ENCODE measurements at places on chromosomes 2 and 18.

DNA sequence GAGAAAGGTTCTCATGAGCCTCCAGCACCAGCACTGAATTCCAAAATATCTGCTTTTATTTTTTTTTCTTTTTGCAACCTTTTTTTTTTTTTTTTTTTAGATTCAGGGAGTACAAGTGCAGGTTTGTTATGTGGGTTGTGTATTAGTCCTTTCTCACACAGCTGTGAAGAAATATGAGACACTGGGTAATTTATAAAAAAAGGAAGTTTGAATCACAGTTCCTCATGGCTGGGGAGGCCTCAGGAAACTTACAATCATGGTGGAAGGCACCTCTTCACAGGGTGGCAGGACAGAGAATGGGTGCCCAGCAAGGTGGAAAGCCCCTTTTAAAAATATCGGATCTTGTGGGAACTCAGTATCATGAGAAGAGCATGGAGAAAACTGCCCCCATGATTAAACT lies 7.9 kb upstream of the TMX3 start:
- DNase-seq: no peak

DNA sequence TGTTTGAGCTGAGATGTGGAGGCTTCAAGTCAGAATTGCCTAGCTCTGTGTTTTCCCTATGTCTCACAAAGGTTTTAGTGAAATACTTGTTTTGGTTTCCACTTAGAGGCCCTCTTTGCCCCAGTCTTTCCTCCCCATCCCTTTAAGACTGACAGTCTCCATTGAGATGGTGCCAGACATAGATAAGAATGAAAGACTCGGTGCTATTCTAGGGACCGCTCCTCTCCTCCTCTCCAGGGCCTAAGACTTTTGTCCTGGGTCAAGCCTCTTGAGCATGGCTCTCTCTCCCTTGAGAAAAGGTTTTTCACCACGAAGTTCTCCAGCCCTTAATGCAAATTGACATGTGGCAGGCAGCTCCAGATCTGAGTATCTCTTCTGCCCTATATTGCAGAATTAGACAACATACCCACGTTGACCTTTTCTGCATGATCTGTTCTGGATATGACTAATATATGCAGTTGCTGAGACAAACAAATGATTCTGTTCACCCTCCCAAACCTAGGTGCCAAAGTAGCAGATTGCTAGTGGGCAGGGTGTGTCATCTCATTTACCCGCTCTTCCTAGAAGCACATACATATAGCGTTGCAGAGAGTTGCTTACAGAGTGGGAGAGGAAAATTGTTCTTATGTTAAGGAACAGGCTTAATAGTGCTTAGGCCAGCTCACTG lies 47.5 kb upstream of the ACSL3 start:
- DNase-seq: no peak

DNA sequence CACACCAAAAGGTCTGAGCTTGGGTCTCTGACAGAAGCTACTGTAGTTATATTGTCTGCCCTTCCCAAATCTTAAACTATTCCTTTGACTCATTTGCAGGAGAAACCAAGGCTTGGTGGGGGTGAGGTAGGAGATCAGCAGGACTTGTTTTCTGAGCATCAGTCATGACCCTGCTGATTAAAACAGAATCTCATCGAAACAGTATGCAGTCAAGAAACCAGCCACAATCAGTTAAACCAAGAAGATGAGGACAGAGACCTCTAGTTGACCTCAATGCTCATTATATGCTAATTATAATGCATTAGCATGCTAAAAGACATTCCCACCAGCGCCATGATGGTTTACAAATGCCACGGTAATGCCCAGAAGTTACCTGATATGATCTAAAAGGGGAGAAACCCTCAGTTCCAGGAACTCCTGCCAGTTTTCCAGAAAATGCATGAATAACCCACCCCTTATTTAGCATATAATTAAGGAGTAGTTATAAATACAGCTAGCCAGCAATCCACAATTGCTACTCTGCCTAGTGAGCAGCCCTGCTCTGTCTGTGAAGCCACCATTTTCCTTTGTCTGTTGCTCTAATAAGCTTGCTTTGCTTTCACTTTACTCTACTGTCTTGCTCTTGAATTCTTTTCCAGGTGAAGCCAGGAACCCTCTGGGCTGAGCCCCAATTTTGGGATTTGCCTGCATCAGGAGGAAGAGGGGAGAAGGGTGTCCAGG lies 26.7 kb downstream of the DSC3 start:
- DNase-seq: no peak

DNA sequence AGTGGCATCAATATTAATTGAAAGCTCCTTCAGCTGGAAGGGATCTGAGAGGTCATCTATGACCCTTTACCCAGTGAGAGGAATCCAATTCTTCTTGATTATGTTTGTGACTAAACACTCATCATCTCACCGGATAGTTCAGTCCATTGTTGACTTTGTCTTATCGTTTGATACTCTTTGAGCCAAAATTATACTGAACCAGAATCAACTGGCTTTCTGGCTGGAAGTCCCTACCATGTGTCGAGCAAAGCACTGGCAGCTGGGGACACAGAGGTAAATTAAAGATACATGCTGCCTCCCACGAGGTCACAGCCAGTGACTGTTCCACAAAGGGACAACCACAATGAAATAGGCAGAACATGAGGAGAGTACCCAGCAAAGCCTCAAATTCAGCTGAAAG lies 91.4 kb upstream of the FHL2 start:
- no peak for DNase-seq

DNA sequence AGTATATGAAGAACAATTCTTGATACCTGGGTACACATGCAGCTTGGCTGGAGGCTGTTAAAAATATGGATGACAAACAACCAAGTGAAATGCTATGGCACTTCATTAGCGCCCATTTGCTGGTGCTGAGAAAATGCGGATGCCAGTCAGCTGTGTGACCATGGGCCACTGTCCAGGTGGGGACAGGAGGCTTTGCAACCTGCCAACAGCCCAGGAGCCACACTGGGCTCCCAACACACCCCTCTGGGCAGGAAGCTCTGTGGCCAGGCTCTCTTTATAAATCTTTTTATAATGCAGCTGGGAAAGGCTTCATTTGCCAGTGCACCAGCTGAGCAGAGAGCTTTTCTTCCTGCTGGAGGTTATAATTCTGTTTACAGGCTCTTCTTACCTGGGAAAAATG lies 19.9 kb downstream of the RNF144A start:
- no peak for DNase-seq

DNA sequence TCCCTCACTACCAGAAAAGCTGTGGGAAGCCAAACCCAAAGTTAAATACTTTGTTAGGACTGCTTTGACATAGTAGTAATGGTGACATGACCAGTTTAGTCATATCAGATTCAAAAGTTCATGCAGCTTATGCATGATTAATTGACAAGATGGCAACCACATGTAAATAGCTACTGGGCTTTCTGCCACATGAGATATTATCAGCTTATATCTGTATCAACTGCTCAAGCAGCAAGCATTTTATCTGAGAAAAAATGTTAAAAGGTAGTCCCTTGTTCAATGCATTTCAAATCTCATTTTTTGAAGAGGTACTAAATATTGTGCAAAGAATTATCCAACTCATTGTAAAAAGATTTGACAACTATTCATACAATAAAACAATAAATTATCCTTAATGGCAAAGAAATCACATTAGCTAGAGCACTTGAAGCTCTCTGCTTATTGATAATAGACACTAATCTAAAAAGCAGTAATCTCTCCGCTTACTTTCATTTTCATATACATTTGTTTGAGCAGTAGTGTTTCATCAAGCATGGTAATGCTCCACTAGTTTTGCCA lies 993.6 kb upstream of the NXPH2 start:
- DNase-seq: no peak

GRCh38 chr2:219537657-219538488 lies 5.7 kb downstream of the CHPF start:
- no peak for DNase-seq

DNA sequence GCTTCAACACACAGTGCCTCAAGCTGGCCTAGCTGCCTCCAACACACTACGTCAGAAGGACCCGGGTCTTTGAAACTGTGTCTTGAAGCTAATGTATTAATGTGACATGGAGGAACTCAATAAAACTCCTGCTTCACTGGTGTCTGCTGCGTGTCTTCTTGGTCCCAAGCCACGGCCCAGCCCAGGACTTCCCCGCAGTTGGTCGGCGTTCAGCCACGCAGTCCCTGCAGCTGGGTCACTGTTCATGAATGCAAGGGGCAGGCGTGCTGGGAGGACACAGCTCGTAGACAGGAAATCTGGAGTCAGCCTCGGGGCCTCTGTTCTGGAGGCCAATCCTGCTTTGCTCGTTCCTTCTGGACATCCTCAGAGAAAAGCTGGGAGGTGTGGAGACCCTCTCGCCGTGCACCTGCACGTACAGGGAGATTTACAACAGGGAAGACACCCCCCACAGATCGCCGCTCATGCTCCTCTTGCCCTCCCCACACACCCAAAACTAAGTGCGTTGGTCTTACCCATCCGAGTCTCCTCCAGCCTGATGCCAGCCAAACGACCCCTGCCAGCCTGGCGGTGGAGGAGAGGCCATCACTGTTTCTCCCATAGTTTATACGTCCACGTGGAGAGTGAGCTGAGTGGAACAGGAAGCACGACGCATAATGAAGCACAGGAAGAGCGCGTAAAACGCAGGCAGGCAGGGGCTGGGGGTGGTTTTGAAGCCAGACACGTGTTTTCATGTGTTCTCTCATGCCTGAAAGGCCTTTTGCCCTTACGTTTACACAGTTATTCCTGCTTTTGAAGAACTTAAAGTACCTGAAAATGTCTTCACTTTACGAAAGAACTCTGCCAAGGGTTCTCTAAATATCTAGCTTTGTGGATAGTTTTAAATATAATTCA lies 39.7 kb downstream of the ADI1 start:
- DNase-seq: no peak

- no peak for DNase-seq
These were observed 15.4 kb downstream of the HS6ST1 start for GRCh38 chr2:128303095-128303791.

- DNase-seq: no peak
These were observed 20.7 kb downstream of the USP34 start for GRCh38 chr2:61450144-61450543.

GRCh38 chr2:148979164-148979918 lies 59.2 kb upstream of the LYPD6B start:
- no peak for DNase-seq

DNA sequence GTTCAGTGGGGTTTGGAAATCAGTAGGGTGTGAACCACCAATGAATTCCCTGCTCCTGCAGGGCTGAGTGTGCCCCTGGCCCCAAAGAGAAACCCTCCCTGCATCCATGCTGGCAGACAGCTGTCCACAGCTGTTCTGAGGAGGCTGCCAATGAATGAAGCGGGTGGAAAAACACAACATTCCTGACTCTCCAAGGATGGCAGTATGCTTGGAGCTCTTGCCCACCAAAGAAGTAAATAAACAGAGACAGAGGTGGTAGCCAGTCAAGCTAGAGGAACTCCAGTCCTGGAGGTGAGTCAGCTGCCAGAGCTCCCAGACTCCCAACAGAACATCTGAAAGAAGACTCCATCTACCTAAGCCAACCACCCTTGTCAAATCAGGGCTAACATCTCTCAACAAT lies 6.2 kb downstream of the ZBTB7C start:
- no peak for DNase-seq

GRCh38 chr2:238475566-238475965 lies 48.8 kb downstream of the ASB1 start:
- DNase-seq: no peak

- no peak for DNase-seq
These were observed 149.8 kb upstream of the DCC start for GRCh38 chr18:52190195-52190594.

GRCh38 chr2:61770746-61771145 lies 83.1 kb downstream of the FAM161A start:
- no peak for DNase-seq

GRCh38 chr2:105840933-105841332 lies 96.2 kb downstream of the NCK2 start:
- no peak for DNase-seq

DNA sequence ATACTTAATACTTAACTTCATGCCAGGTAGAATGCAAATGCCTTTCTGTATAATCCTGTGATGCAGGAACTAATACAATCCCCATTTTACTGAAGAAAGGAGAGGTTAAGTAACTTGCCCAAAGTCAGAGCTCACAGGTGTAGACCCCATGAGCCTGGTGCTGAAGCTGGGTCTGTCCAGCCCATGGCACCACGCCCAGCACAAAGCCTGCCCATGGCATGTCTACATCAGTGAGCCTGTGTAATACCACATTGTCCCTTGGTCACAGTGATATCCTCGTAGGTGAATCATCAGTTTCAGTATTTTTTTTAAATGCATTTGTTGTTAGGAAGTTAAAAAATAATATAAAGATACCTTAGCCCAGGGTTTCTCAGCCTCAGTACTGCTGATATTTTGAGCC lies 69.9 kb upstream of the MCFD2 start:
- DNase-seq: no peak

- DNase-seq: no peak
These were observed 45.7 kb upstream of the RAPH1 start for GRCh38 chr2:203580844-203581243.

- no peak for DNase-seq
These were observed 1064.3 kb upstream of the CDH2 start for GRCh38 chr18:29241199-29241598.

- no peak for DNase-seq
These were observed 138.5 kb downstream of the COL4A4 start for GRCh38 chr2:227025510-227025909.

- DNase-seq: no peak
These were observed 168.1 kb downstream of the AFF3 start for GRCh38 chr2:99974275-99974674.

- no peak for DNase-seq
These were observed 144.5 kb upstream of the TCF4 start for GRCh38 chr18:55732227-55733106.

GRCh38 chr2:238023608-238024007 lies 37.2 kb upstream of the SCLY start:
- no peak for DNase-seq
